ENCODE measurements at places on chromosomes 2 and 18.

- no peak for DNase-seq
These were observed 20.5 kb downstream of the PCARE start for GRCh38 chr2:29053670-29054400.

- DNase-seq: no peak
These were observed 19.0 kb upstream of the CEP68 start for GRCh38 chr2:65037178-65037577.

DNA sequence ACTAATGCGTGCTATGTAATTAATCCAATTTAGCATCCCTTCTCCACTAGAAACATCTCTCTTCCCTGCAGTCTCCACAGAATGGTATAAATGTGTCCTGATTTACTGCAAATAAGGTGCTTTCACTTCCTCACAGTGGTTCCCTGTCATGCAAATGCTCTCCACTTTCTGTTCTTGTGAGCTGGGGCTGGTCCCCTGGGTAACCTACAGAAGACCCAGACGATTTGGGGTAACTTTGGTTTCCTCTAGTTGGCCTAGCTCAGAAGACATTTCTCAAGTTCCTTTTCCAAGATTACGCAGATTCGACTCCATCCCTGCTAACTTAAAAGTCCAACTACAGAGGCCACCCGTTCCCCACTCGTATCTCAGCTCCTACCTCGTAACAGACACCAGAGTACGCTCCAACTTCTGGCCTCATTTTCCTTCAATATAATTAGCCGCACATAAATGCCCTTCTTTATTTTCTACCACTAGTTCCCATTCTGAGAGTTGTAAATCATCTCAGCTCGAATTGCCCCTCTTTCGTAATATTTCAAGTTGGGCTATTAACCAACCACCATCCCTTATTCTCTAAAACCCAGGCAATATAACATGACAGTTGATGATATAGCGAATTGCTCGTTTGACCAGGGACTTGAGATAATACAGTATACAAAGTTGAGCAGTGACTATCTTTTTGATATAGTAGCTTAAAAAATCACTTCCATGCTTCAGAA, 28.8 kb upstream of the NEDD4L start:
- no peak for DNase-seq

DNA sequence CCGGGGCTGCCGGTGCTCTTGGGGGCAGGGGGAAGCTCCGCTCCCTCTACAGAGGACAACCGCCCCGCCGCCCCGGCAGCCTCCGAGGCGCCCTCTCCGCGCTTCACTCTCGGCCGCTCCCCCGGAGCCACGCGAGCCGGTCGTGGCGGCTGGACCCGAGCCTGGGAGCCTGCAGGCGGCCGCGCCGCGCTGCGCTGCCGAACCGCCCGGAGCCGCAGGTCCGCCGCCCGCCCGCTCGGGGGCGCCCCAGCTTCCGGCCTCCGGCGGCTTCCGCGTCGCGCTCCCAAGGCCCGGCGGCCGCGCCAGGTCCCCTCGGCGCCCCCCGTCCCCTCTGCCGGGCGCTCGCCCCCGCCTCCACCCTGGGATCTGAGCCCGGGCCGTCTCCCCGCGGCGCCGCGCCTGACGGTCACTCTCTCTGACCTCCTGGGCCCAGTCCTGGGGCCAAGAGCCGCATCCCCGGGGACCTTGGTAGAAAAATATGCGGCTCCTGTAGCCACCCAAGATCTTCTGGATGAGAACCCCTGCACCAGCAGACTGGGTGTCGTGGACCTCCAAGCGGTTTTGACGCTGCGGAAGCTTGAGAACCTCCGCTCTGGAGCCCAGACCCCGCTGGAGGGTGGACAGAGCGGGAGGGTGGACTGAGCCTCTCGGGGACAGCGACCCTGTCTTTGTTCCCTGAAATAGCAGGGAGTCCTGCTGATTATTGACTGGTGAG, 44.3 kb downstream of the SERTAD2 start:
- DNase-seq: peak; percentile 58

DNA sequence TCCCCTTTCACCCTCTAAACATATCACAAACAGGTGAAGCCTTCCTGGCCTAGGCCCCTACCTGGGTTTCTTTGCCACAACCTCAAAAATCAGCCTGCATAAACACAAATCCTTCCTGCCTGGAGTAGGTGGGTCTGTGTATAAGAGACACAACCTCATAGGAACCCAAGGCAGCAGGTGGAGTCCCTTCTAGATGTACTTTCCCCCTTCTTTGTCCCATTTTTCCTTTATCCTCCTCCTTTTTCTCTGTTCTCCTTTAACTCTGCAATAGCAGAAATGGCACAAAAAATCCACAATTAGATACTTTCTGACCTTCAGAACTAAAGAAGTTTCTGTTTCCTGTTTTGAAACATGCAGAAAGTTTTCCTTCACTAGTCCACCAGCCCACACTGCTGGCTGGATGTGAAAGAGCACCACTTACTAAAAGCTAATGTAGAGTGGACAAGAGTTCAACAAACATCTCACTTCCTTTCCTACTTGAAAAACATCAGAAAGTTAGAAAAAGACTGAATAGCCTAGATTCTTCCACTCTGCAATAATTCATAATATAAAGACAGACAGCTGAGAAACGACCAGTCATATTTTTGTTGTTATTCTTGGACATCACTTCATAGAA, 11.2 kb downstream of the SLC40A1 start:
- DNase-seq: no peak

GRCh38 chr2:99573634-99574251, 83.9 kb upstream of the REV1 start:
- no peak for DNase-seq

DNA sequence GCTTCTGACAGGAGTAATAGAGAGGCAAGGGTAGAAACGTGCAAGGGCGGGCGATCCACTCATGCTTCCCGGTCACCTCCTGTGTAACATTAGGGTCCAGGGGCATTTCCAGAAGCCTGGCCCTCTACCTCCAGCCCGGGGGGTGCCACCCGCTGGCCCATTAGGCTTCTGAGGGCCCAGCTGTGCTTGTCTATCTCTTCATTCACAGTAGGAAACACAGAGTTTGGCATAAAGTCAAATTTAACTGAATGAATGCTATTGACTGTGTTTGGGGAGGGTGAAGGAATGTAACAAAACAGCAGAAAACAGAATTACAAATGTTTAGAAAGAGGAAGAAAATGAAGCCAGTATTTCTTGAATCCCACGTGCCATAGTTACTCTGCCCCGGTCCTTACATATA, 112.4 kb upstream of the SLC66A3 start:
- DNase-seq: no peak

GRCh38 chr2:174797781-174798276, 33.6 kb upstream of the CHRNA1 start:
- DNase-seq: no peak

GRCh38 chr2:192254444-192254843, 59.7 kb upstream of the TMEFF2 start:
- no peak for DNase-seq

DNA sequence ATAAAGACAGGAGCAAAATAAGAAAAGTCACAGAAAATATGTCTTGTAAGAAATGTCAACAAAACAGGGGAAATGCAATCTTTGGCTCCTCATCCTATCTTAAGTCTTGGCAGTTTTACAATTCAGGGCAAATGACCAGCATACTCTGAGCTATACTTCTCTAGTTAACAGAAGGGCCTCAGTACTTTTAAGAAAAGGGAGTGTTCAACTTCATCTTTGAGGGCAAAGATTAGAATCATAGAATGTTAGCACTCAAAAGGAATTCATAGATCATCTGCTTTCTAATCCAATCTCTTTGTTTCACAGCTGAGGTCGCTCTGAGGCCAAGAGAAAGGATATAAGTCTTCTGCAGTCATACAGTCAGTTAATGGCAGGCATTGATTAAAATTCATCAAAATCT, 174.0 kb upstream of the NT5C1B start:
- DNase-seq: no peak

- no peak for DNase-seq
These were observed 49.6 kb upstream of the ITSN2 start for GRCh38 chr2:24409700-24410556.

- DNase-seq: no peak
These were observed 680 bp downstream of the ATP5F1A start for GRCh38 chr18:46097431-46097800.

GRCh38 chr2:152466980-152467676, 132.2 kb downstream of the FMNL2 start:
- no peak for DNase-seq

DNA sequence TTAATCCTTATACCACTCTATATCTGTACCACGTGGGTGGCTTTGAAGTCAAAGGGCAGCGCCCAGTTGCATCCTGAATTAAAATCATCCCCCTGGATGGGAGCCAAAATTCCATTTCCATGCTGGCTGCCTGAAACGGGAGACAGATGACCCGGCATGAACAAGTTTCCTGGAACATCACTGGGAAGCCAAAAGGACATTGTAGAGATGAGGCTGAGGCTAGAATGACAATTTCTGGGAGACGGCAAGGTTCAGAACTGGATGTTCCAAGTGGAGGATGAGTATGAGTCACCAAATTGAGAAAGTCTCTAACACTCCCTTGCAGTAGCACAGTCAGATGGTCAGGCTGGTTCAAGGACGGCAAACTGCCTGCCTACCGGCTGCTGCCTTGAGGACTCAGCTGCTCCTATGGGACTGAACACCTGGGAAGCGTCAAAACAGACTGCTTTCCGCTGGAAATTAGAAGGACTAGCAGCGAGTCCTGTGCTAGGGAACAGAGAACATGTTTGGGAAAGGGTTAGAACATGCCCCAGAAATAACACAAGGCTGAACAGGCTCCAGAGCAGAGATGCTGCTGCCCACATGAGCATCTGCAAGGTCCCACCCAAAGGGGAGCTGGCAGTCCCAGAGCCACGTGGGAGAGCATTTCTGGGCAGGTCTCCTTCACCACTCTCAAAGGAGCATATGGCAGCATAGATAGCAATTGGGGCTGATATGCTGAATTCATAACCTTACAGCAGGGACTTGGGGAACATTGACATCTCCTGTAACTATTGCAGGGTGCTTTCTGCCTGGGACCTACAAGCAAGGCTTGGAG, 32.0 kb downstream of the YPEL5 start:
- DNase-seq: no peak

DNA sequence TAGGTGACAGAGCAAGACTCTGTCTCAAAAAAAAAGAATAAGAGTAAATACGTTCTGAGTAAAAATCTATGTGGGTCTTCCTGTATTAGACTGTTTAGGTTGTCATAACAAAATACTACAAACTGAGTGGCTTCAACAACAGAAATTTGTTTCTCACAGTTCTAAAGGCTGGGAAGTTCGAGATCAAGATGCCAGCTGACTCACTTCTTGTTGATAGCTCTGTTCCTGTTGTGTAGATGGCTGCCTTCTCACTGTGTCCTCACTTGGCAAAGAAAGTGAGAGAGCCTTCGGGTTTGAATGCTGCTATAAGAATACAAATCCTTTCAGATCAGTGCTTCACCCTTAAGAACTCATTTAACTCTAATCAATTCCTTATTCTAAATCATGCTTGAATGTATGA, 430.0 kb upstream of the VWC2L start:
- DNase-seq: no peak

GRCh38 chr18:32459361-32460101, 11.2 kb downstream of the GAREM1 start:
- no peak for DNase-seq

- DNase-seq: no peak
These were observed 110.9 kb upstream of the CCDC150 start for GRCh38 chr2:196528486-196529223.

DNA sequence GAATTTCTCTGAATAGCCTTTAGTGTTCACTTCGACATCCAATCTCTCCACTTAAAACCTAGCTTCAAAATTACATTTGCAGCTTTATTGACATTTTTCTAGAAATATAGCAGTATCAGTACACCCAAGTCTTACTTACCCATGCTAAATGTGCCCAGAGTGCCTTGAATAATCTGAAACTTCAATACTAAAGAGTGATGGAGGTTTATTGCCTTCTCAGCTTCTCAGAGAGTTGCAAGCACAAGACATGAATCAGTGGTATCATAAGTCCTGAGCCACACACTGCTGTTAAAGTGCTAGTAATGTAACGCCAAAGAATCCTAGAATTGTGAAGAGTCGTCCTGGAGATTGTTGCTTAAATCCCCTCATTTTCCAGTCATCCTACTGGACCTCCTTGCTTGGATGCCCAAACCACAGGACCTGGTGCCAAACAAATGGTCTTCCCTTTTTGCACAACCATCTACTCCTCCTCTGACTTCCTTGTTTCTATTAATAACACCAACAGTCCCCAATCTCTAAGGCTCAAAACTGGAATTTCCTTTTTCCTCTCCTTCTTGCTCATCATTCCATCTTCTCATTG, 83.2 kb upstream of the SPATS2L start:
- no peak for DNase-seq

DNA sequence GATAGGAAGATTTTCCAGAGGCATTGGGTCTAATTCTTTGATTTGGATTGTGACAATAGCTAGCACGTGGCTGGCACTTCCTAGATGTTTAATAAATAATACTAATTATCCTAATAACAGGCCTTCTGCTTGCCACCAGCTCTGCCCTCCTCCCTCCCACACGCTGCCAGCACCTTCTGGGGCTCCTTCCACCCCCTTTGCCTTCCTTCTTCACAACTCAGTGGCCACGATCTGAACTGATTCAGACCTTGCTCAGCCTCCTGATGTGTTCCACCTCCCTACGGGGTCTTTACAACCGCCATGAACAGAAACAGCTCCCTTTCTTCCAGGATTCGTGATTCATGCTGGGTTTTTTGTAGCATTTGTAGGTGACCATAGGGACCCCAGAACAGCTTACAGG, 310.3 kb upstream of the HS6ST1 start:
- no peak for DNase-seq

DNA sequence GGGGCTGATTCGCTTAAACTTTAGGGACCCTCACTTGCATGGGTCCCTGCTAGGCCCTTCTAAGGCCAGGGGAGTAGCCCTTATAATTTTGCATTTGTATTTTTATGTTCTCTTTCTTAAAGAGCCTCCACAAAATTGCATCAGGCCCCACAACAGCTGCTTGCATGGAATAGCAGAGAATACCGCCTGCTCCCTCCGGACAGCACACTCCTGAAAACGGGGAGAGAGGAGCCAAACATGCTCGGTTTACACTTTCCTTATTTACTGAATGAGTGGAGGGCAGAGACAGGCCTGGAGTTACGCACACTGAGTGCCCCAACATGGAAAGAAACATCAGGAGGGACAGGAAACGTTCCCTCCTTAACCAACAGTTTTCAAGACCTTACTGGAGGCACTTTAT, 132.2 kb downstream of the ANTXR1 start:
- no peak for DNase-seq

DNA sequence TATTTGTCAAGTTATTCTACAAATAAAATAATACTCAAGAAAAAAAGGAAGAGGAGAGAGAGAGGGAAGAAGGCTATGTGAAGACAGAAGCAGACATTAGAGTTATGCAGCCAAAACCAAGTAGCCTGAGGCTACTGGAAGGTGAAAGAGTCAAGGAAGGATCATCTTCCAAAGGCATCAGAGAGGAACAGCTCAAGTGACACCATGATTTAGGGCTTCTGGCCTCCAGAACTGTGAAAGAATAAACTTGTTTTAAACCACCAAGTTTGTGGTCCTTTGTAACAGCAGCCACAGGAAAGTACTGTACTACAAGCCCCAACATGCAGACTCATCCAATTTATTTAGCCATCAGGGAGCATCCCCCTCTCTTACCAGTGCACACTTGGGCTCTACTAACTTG, 788.5 kb upstream of the LRRTM1 start:
- DNase-seq: no peak

GRCh38 chr2:72940786-72941185, 23.5 kb downstream of the EMX1 start:
- no peak for DNase-seq

GRCh38 chr2:46356991-46357390, 59.8 kb downstream of the EPAS1 start:
- DNase-seq: no peak

GRCh38 chr2:110717734-110718133, 14.6 kb upstream of the ACOXL start:
- no peak for DNase-seq
